ENCODE measurements at places on chromosomes 12 and 14. TPM values are rescaled to one million over a fixed set of nuclear protein-coding genes. Genes with fewer than 3 reads are reported as not detected.

Gene KRT78
- not detected for total RNA-seq

Gene CNPY2
- 115 TPM for total RNA-seq

Gene ACTN1
- 212 TPM for total RNA-seq

Gene SLC7A7
- total RNA-seq = 0.85 TPM

Gene STRAP
- 99.4 TPM for total RNA-seq

Gene ERP27
- not detected for total RNA-seq

Gene HIF1A
- 83.4 TPM for total RNA-seq

Gene TAS2R43
- total RNA-seq = 0.36 TPM

Gene NFATC4
- total RNA-seq = 0.36 TPM

DNA sequence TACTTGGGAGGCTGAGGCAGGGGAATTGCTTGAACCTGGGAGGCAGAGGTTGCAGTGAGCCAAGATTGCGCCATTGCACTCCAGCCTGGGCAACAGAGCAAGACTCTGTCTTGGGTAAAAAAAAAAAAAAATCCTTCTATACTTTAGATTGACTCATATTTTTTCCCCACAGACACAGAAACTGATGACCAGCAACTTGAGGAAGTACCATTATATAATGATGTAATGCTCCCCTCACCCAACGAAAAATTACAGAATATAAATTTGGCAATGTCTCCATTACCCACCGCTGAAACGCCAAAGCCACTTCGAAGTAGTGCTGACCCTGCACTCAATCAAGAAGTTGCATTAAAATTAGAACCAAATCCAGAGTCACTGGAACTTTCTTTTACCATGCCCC, 24.3 kb upstream of the SNAPC1 start:
- peaks cover 25% of the 10 kb centered on the region for H3K36me3 ChIP-seq
- no peak overlapping the region for H3K27ac ChIP-seq
- no peaks in the 10 kb centered on the region for H3K4me1 ChIP-seq

- no peaks in the 10 kb centered on the region for H3K4me1 ChIP-seq
- H3K27me3 ChIP-seq = no peaks in the 10 kb centered on the region
- peaks cover 3% of the 10 kb centered on the region for H3K36me3 ChIP-seq
- DNase-seq = no peak
- H3K4me3 ChIP-seq = no peak overlapping the region
Observed at GRCh38 chr12:120767071-120768024, 41.7 kb downstream of the ACADS start.

GRCh38 chr12:76590131-76590530, 30.6 kb upstream of the OSBPL8 start:
- no peak overlapping the region for H3K4me3 ChIP-seq
- H3K36me3 ChIP-seq = no peaks in the 10 kb centered on the region
- H3K27me3 ChIP-seq = no peaks in the 10 kb centered on the region
- no peaks in the 10 kb centered on the region for H3K4me1 ChIP-seq
- DNase-seq = no peak

DNA sequence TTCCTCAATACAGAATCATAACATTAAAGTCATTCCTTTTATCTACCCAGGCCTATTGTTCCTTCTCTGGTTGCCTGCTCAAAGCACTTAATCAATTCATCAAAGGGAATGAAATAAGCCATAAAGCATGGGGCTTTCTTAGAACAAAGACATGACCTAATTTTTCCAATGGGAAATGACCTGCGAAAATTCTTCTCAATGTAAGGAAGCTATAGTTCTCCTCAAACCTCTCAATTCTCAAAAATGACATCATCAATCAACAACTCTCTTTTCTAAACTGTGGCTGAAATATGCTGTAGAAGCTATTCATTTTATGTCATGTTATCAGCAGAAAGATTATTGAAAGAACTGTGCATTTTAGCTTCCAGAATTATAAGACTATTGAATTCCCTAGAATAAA, 116.0 kb upstream of the PTPRR start:
- H3K27ac ChIP-seq = no peak overlapping the region
- no peak overlapping the region for H3K4me3 ChIP-seq
- DNase-seq = no peak
- no peaks in the 10 kb centered on the region for H3K36me3 ChIP-seq
- H3K4me1 ChIP-seq = no peaks in the 10 kb centered on the region

GRCh38 chr14:37230551-37231194, 32.9 kb downstream of the MIPOL1 start:
- no peak overlapping the region for H3K27ac ChIP-seq
- no peaks in the 10 kb centered on the region for H3K27me3 ChIP-seq
- no peaks in the 10 kb centered on the region for H3K36me3 ChIP-seq
- no peaks in the 10 kb centered on the region for H3K4me1 ChIP-seq

- no peak overlapping the region for H3K4me3 ChIP-seq
- H3K36me3 ChIP-seq = no peaks in the 10 kb centered on the region
- H3K27me3 ChIP-seq = no peaks in the 10 kb centered on the region
- peaks cover 43% of the 10 kb centered on the region for H3K4me1 ChIP-seq
- peak overlapping the region; percentile 66 for H3K27ac ChIP-seq
- DNase-seq = peak; percentile 81
Observed at GRCh38 chr14:64720131-64720576, 15.9 kb downstream of the PLEKHG3 start.

DNA sequence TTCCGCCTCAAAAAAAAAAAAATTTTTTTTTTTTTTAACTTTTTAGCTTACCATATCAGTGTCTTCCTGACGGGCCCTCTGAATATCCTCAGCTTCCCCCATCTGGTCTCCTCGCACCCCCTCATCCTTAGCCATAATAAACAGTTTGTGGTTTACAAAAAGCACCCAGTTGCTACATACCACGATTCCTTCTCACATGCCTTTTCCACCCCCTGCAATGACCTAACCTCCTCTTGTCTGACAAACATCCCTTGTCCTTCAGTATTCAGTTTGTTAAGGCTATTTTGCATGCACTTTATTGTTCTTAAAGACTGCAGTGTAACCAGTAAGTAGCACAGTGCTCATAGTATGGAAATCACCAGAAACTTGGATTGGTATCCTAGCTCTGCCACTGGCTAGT, 88.5 kb downstream of the PPM1H start:
- peaks cover 12% of the 10 kb centered on the region for H3K4me1 ChIP-seq
- no peaks in the 10 kb centered on the region for H3K36me3 ChIP-seq
- no peak for DNase-seq
- H3K27ac ChIP-seq = no peak overlapping the region

DNA sequence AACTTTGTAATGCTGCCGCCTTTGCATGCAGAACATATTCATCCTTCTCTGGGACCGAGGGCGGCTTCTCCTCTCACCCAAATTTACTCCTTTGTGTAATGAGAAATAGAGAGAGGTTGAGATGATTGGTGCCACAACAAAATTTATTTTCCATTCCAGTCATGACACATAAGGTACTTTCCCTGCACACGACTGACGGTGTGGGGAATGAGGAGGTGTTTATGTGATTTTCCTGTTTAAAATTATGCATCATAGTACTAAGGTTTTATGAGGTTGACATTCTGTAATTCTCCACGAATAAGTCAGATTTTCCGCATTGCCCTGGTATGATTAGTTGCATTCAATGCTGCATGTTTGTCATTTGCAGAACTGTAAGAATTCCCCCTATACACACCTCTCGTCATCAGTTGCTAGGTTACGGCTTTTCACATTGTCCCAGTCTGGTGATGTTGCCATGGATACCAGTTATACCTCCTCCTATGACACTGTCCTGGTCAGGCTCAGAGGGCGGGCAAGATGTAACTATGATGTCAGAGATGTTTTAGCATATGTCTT, 23.1 kb downstream of the BICDL1 start:
- H3K4me1 ChIP-seq = peaks cover 20% of the 10 kb centered on the region
- no peak for DNase-seq
- no peak overlapping the region for H3K27ac ChIP-seq

- H3K27me3 ChIP-seq = no peaks in the 10 kb centered on the region
- DNase-seq = no peak
- no peaks in the 10 kb centered on the region for H3K4me1 ChIP-seq
- no peak overlapping the region for H3K27ac ChIP-seq
Observed at GRCh38 chr14:40004871-40005500, 572.8 kb upstream of the FBXO33 start.

DNA sequence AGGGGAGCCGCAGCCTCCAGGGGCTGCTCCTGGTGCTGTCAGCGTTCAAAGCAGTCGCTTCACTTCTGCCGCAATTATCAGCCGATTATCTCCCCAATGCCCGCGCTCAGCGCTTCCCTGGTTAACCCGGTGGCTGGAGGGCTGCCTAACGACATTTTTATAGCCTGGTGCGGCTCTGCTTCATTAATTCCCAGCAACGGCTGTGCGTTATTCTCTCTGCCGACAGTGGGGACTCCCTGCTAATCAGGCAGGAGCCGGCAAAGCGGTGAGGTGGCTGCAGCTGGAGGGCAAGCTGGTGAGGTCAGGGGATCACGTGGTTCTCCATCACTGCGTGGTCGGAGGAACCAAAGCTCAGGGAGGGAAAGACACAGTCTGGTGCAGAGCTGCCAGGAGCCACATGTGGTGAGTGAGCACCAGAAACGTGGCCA, 62.9 kb downstream of the GLRX5 start:
- no peaks in the 10 kb centered on the region for H3K27me3 ChIP-seq
- DNase-seq = no peak
- no peak overlapping the region for H3K4me3 ChIP-seq
- H3K4me1 ChIP-seq = no peaks in the 10 kb centered on the region
- H3K27ac ChIP-seq = no peak overlapping the region
- no peaks in the 10 kb centered on the region for H3K36me3 ChIP-seq

DNA sequence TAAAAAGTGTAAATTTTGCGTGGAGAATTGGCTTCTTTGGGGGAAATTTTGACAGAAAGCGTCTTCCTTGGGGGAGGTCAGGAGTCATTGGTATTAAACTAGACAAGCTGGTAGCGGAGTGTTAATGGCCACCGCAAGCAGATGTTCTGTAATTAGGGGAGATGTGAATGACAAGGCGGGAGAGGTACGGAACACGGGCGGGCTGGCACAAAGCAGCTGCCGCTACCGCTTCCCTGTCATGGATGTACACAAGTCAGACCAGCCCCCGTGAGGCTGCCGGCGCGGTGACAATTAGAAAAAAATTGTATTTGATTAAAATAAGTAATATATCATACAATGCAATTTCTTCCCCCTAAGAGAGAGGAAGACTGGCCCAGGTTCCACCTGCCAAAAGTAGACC, 501.6 kb downstream of the VRK1 start:
- no peaks in the 10 kb centered on the region for H3K36me3 ChIP-seq
- H3K4me1 ChIP-seq = no peaks in the 10 kb centered on the region
- DNase-seq = no peak
- peaks cover 2% of the 10 kb centered on the region for H3K27me3 ChIP-seq

- no peak overlapping the region for H3K27ac ChIP-seq
- H3K4me3 ChIP-seq = no peak overlapping the region
- DNase-seq = peak; percentile 59
- no peaks in the 10 kb centered on the region for H3K4me1 ChIP-seq
- no peaks in the 10 kb centered on the region for H3K36me3 ChIP-seq
- H3K27me3 ChIP-seq = no peaks in the 10 kb centered on the region
Observed at GRCh38 chr12:57182918-57183575, 33.5 kb upstream of the NXPH4 start.

GRCh38 chr12:108360487-108360886, 21.4 kb upstream of the CMKLR1 start:
- no peaks in the 10 kb centered on the region for H3K4me1 ChIP-seq
- H3K27me3 ChIP-seq = no peaks in the 10 kb centered on the region
- DNase-seq = no peak
- no peak overlapping the region for H3K27ac ChIP-seq
- no peaks in the 10 kb centered on the region for H3K36me3 ChIP-seq

- no peak for DNase-seq
- no peak overlapping the region for H3K27ac ChIP-seq
- no peaks in the 10 kb centered on the region for H3K27me3 ChIP-seq
- no peak overlapping the region for H3K4me3 ChIP-seq
- no peaks in the 10 kb centered on the region for H3K36me3 ChIP-seq
Observed at GRCh38 chr14:100120522-100121269, 38.7 kb downstream of the DEGS2 start.

DNA sequence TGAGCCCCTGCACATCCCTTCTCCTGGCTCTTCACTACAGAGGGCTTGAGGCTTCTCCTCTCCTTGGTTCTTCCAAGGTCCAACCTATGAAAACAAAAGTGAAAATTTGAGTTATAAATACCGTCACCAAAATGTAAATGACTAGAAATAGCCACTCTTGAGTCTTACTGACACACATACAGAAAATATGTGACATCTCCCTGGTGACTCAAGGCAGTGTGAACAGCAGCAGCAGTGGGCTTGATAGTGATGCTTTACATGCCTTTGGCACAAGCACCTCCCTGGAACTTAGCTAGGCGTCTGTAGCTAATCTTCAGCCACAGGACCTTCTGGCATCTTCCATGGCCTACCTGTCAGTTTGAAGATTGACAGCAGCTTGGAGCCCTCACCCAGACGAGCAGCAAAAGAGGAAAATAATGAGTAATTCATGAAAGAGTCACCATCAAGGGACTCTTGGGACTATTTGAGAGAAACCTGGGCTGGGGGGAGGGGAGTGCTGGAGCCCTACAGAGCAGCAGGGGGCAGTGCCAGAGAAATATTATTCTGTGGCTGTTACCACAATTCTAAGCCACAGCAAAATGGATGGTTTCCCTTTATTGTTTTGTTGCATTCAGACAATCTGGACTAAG, 158.0 kb downstream of the KCNK10 start:
- no peak for DNase-seq
- H3K4me3 ChIP-seq = no peak overlapping the region

- H3K4me3 ChIP-seq = no peak overlapping the region
- H3K4me1 ChIP-seq = peaks cover 14% of the 10 kb centered on the region
- peak overlapping the region; percentile 52 for H3K27ac ChIP-seq
- H3K27me3 ChIP-seq = no peaks in the 10 kb centered on the region
- no peaks in the 10 kb centered on the region for H3K36me3 ChIP-seq
Observed at GRCh38 chr12:124130691-124131591, 157.9 kb downstream of the ZNF664 start.

GRCh38 chr12:68610370-68611093, at the start of gene RAP1B:
Gene RAP1B (plus strand): TSS chr12:68610899. CDS start chr12:68648725, 37,826 bp downstream.
- no peaks in the 10 kb centered on the region for H3K27me3 ChIP-seq
- peak within 1 kb of the TSS; percentile 77 for H3K4me3 ChIP-seq

DNA sequence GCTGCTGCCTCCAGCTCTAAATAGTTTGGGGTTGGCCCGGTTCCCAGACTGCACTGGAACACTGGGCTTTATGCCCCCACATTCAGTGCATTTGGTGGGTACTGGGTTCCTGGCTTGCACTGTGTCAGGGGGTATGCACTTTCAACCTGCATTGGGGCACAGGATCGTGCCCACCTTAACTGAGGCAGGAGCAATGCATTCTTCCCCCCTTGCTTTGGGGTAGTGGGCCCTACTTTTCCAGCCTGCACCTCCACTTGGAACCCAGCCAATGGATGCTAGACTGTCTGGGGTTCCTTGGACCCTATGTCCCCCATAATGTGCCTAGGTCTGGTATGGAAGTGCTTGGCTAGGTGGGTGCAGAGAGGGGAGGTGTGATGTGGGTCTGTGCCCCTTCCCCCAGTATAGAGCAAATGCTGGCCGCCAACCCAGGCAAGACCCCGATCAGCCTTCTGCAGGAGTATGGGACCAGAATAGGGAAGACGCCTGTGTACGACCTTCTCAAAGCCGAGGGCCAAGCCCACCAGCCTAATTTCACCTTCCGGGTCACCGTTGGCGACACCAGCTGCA, 615 bp downstream of the TARBP2 start:
- peak overlapping the region; percentile 98 for H3K27ac ChIP-seq
- DNase-seq = no peak

GRCh38 chr14:72892103-72892878, 1.6 kb downstream of the DPF3 start:
- peaks cover 3% of the 10 kb centered on the region for H3K36me3 ChIP-seq
- H3K4me1 ChIP-seq = peaks cover 7% of the 10 kb centered on the region
- DNase-seq = no peak
- H3K27me3 ChIP-seq = peaks cover 30% of the 10 kb centered on the region
- H3K27ac ChIP-seq = no peak overlapping the region
- H3K4me3 ChIP-seq = peak overlapping the region; percentile 55

All from Panc1 (cell line).